ENCODE measurements at places on chromosomes 1 and 21. TPM values are rescaled to one million over a fixed set of nuclear protein-coding genes. Genes with fewer than 3 reads are reported as not detected.

AMY2A gene
- polyA plus RNA-seq, result 0.93 TPM

NBPF4 gene
- polyA plus RNA-seq, result 0.15 TPM

PDC gene
- 0.56 TPM for polyA plus RNA-seq

CCDC17 gene
- 1.7 TPM for polyA plus RNA-seq

GJA9 gene
- polyA plus RNA-seq, result 0.16 TPM

Measured in spinal cord (tissue), 10 donors.